ENCODE measurements at places on chromosomes 12 and 14. TPM values are rescaled to one million over a fixed set of nuclear protein-coding genes. Genes with fewer than 3 reads are reported as not detected.

DNA sequence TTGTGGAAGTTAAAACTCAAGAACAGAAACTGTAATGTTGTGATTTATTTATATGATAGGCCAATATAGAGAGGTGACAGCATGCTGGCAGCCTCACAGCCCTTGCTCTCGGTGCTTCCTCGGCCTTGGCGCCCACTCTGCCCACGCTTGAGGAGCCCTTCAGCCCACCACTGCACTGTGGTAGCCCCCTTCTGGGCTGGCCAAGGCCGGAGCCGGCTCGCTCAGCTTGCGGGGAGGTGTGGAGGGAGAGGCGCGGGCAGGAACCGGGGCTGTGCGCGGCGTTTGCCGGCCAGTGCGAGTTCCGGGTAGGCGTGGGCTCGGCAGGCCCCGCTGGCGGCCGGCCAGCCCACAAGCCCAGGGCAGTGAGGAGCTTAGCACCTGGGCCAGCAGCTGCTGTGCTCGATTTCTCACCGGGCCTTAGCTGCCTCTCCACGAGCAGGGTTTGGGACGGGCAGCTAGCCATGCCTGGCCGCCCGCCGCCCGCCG, 65.8 kb upstream of the SLC8A3 start:
- DNase-seq: peak; percentile 24

GRCh38 chr14:101478796-101479410, 82.4 kb upstream of the DIO3 start:
- DNase-seq: no peak

DNA sequence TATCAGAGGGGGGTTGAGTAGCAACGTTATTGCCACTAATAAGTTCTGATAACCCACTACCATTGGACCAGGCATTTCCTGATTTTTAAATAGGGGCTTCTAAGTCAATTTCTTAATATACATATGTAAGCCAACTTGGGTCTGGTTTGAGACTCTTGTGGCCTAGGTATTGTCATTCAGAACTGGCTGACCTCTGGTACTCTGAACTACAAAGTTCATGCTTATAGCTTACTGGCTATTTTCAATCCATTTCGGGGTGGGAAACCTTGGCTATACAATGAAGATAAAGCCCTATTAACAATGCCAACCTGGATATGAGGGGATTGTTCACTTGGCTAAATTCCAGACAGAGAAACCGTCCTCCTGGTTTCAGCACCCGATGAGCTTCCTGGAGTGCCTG, 8.7 kb downstream of the DYNLL1 start:
- no peak for DNase-seq

GRCh38 chr12:57899010-57899662, 42.2 kb upstream of the ATP23 start:
- peak; percentile 75 for DNase-seq

- DNase-seq: no peak
These were observed 7.9 kb downstream of the INF2 start for GRCh38 chr14:104697317-104697703.

DNA sequence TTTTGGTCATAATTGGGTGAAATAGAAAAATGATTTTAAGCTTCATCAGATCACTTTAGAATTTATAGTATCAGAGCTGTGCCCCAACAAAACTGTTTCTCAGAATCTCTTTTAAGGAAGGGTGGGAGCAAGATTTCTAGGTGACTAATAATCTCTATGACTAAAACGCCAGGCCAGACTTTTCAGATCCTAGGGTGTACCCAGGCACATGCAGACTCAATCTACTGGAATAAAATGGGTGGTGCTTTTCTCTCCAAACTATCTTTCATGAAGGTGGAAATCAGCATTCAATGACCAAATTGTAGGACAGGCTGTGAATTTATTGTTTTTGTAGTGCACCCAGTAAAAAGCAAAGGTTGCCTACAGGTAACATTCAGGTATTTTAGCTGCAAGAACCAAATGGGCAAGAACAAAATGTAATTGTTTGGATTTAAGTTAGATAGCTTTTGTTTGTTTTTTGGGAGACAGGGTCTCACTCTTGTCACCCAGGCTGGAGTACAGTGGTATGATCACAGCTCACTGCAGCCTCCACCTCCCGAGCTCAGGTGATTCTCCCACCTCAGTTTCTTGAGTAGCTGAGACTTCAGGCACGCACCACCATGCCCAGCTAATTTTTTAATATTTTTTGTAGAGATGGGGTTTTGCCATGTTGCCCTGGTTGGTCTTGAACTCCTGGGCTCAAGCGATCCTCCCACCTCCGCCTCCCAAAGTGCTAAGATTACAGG, 49.5 kb downstream of the PPP2R5C start:
- DNase-seq: no peak

GRCh38 chr14:104226421-104227383, 88.3 kb downstream of the KIF26A start:
- no peak for DNase-seq

GRCh38 chr14:61174987-61175386, 106.2 kb downstream of the TMEM30B start:
- DNase-seq: no peak

DNA sequence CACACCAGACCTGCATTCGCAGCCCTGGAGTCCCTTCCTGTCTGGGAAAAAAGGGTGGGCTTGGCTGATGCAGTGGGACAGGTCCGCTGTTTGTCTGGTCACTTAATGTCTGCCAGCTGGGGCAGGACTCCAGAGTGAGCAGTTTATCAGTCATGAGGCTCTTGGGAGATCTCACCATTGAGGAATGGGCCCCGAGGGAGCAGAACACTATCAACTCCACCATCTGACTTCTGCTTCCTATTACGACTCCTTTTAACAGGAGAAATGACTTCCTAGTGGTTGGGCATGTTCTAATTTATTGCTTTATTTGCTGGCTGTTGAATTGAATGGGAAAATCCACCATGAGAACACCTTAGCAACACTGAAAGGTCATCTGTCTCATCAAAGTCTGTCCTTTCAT, 182.5 kb upstream of the RASSF8 start:
- DNase-seq: no peak

GRCh38 chr12:67515679-67516340, 132.7 kb upstream of the DYRK2 start:
- peak; percentile 74 for DNase-seq

DNA sequence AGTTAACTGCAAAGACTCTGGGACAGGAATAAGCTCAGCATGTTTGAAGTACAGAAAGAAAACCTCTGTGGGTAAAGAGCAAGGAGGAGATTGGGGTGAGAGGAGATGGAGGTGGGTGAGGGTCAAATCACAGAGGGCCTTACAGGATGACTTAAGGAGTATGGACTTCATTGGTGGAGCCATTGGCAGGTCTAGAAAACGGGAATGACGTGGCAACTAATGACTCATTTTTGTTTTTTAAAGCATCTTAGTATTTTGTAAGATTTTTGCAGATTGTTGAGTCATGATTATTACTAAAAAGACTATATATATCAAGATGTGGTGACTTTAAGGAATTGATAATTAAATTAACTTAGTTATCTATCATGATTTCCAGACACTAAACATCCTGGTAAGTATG, 18.5 kb downstream of the UTP20 start:
- DNase-seq: no peak

DNA sequence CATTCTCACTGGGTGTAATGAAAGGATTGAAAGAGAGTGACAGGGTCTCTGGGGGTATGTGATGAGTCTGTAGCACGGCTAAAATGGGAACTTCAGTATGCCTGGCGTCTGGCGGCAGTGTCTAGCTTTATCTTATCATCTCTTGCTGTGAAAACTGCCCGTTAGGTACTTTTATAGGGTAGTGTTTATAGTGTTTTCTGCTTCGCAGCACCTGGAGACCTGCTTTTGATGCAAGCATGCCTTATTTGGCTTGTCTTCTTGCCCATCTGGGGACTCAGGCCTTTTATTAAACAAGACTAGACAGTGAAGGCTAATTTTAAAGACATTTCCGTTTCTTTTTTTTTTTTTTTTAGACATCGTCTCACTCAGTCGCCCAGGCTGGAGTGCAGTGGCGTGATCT, 36.3 kb upstream of the ALDH2 start:
- DNase-seq: no peak

DNA sequence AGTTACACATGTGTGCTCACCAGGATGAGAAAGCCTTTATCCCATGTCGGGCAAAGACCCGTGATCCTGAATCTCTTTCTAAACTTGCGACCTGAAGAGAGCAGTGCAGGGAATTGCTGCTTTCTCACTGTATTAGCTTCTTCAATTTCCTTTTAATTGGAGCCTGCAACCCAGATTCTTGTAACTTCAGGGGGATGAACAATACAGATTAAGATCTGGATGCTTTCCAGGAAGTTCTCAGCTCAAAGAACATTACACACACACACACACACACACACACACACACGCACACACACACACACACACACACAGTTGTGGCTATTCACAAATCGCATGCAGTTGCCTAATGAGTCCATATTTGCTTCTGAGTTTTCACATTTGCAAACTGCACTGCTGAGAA, 268.3 kb downstream of the NPAS3 start:
- no peak for DNase-seq

DNA sequence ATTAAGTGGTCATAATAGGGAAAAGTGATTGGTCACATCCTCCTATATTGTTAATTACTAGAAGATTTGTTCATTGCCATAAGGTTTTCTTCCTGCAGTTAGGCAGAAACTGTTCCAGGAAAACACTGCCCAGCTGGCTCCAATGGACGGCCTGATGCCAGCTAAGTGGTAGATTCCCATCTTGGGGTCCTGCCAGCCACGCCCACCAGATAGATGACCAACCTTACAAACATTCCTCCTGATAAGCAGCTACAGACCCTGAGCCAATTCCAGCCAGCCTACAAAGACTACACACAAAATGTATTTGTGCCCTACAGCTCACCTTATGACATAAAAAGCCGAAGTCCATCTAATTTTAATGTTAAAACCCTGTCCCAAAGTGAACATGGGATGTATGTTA, 685.9 kb upstream of the USP15 start:
- DNase-seq: no peak

DNA sequence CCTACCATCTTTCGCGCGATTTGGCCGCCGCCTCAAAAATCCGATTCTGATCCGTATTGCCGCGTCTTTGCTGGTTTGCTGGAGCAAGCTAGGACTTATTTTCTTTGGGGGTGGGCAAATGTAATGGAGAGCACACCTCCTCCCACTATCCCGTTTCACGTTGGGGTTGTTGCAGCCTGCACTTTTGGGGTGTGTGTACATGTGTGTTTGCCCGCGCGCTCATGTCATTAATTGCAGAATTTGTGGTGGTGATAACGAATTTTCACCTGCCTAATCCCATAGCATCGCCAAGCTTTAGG, 657 bp downstream of the METAP2 start:
- no peak for DNase-seq

DNA sequence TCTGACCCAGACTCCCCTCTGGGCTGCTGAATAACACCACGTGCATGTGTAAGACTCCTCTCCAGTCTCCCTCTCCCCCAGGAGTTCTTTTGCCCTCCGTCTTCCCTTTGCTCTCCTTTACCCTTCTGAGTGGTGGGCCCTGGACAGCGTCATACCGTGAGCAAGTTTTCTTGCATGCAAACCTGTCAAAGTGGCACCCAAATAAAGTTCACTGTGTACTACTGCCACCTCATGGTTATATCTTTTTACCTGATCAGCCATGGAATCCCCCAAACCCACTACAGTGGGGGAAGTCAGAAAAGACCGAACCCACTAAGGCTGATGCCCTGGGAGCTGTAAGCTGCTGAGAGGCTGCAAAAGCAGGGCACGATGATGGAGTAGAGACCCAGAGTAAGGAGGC, 131.1 kb upstream of the VRK1 start:
- no peak for DNase-seq

GRCh38 chr12:109356577-109356976, 8.9 kb downstream of the MYO1H start:
- no peak for DNase-seq

DNA sequence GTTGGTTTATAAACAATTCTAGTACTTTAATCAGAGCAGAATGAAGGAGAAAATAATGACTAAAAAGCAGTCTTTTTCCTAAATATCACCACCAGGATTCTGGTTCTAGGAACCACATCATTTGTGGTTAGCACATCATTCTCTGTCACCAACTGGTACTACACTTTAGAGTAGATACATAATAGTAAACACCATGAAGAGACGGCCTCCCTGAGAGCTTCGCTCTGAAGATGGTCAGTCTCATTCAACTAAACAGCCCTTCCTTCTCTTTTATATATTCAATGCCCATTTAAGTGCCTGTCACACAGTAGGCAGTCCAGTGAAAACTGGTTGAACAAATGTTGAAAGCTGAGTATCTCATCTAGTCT, 10.9 kb downstream of the SLC38A2 start:
- no peak for DNase-seq

GRCh38 chr12:16606201-16606849, 363 bp upstream of the LMO3 start:
- no peak for DNase-seq

DNA sequence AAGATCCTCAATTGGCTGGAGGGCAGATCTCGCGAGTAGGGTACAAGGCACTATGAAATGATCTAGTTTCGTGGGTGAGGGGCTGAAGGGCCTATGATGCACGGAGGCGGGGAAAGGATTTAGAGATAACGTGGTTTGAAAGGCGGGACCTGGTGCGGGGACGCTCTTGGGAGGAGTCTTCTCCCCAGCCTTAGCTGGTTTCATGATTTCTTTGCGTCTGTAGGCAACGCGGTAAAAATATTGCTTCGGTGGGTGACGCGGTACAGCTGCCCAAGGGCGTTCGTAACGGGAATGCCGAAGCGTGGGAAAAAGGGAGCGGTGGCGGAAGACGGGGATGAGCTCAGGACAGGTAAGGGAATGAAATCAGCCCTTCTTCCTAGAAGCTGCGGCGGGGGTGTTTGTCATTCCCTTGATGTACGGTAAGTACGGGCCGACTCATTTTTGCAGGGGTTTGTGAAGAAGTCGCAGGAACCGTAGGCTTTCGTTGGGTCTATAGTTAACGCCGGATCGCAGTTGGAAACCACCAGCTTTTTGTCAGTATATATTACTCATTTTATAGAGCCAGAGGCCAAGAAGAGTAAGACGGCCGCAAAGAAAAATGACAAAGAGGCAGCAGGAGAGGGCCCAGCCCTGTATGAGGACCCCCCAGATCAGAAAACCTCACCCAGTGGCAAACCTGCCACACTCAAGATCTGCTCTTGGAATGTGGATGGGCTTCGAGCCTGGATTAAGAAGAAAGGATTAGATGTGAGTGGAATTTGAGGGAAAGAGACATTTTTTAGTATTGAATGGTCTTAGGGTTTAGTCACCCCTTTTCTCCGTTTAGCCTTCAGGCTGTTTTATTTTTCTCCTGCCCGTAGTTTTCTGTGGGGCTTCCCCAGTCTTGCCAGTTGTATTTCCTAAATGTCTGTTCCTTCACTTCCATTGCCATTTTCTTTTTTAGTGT, 602 bp downstream of the APEX1 start:
- no peak for DNase-seq

Gene PROX2
- total RNA-seq: 0.43 TPM

Gene SCNN1A
- 0.50 TPM for total RNA-seq

Gene CFAP54
- 1.0 TPM for total RNA-seq

Gene NIN
- total RNA-seq: 121 TPM

Gene C12orf56
- not detected for total RNA-seq

Gene GALNT9
- total RNA-seq: not detected
